Right cardiac atrium (tissue), 5 donors: ENCODE measurements at places on chromosomes 6 and 20. TPM values are rescaled to one million over a fixed set of nuclear protein-coding genes. Genes with fewer than 3 reads are reported as not detected.

- DNase-seq: no peak
These were observed 108.2 kb downstream of the SULF2 start for GRCh38 chr20:47676912-47677634.

The EEF1A2 gene
- total RNA-seq: 852 TPM

GRCh38 chr20:20513720-20514119 lies 145.8 kb downstream of the INSM1 start:
- no peak for DNase-seq

GRCh38 chr20:41072190-41072863 lies 43.7 kb downstream of the TOP1 start:
- DNase-seq: peak; percentile 47

The MMUT gene
- 25.8 TPM for total RNA-seq

DNA sequence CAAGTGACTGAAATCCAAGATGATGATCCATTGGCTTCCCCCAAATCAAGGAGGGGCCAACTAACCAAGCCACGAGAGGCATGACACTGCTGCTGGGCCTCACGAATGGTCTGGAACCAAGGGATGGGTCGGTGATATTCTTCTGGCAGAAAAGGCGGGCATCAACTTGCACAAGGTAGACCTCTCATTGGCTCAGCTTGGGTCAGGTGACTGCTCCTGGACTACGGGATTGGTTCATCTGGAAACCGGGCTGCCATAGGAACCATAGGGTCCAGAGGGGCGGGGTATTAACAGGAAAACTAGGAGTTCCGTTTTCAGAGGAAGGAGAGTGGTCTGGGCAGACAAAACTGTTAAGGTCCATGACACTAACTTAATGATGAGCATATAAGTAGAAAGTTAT lies 100.9 kb downstream of the TFAP2C start:
- DNase-seq: no peak

DNA sequence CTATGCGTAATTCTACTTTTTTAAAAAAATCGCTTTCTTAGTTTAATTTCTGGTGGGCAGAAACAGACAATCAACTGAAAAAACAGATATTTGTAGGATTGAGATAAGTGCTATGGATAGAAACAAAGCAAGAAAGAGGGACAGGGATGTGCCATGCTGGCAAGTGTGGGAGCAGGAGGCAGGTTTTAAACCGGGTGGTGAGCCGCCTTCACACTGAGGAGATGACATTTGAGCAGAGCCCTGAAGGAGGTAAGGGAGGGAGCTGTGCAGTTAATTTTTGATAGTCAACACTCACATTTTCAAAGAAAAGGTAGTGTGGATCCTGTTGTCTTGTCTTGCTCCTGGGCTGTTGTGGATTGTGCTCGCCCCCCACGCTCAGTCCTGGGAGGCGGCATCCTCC lies 46.8 kb upstream of the TMEM217 start:
- no peak for DNase-seq

DNA sequence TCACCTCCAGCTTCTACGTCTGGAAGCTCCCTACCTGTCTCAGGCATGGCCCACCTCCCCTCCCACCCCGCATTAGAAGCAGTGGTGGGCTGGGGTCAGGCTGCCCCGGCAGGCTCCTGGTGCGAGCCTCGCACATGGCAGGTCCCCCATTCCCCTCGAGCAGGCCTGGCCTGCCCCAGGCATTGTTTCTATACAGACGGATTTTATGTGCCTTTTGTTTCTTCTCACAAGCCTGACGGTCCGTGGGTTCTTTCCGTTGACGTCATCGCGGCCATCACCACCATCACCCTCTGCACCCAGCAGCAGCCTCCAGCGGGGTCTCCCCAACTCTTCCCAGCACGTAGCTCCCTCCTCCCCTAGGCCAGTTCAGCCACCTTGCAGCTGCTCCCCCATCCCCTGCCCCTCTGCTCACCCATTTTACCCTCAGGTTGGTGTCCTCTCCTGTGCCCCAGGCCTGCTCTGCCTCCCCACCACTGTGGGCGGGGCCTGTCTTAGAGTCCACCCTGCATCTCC lies 4.6 kb downstream of the CST7 start:
- DNase-seq: no peak

DNA sequence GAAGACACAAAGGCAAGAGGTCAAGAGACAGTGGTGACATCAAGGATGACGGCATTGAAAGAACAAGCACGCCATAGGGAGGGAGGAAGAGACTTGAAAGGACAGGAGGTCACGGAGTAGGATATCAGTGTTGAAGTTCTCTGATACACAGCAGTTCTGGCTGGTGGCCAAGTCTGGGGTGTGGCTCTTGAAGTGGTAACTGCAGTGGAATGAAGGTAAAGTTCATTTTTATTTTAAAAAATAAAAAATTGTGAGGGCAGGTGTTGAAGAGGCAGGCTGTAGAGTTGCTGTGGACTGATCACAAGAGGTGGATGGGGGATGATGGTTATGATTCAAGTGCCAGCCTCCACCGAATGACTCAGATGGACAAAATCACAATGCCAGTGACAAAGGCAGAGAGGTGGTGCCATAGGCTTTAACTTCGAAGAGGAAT lies 53.2 kb upstream of the BMP2 start:
- no peak for DNase-seq
